Right cardiac atrium (tissue), 5 donors: ENCODE measurements at places on chromosomes 4 and X.

- DNase-seq = no peak
These were observed 72.1 kb downstream of the MAGEC1 start for GRCh38 chrX:141975839-141976238.

DNA sequence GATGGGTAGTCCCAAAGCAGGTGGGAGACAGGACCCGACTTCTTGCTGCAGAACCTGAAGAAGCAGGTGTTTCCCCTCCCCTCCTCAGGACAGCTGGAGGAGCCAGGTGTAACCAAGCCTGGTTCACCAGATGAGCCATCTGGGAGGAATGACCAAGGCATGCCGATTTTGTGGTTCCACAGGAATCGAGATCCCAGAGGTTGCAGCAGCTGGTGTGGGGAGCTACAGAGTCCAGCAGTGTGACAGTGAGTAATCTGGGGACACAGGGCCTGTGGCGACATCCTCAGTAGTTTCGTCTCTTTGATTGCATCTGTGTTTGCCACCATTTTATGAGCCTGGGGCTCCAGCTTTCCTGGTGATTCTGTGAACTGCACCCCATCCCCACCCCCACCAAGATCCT is 2.6 kb upstream of the NDP start:
- no peak for DNase-seq

DNA sequence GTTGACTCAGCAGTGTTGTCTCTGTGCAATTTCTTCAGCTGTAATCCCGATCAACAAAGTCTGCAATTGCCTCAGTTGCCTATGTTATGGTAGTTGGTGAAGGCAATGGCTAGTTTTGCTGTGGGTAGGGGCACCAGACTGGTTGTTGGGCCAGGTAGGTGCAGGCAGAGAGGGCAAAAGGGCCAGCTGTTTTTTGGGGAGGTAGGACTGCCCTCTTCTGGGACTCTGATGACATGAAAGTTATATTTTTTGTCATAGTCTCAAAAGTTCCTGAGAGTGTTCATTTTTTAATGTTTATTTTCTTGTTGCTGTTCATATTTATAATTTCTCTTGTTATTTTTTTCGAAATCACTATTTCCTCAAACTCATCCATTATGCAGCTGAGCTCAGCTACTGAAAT is 25.1 kb downstream of the DCAF12L2 start:
- DNase-seq = no peak

- no peak for DNase-seq
These were observed 180.2 kb downstream of the RBM46 start for GRCh38 chr4:154961263-154961662.

DNA sequence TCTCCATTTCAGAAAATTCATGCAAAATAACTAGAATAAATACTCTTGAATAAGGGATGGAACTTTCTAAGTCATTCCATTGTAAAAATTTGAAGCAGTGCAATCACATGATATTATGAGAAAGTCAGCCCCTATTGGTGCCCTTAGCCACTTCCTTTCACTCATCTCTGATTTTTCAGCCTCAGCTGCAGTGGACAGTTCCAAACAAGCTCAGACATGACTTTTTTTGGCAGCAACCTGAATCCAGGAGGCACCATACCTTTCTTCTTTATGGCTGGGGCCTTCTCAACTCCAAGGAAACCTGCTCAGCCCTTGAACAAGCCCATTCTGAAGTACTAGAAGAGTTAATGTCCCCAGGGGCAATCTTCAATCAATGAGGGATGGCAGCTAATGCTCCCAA is 40.5 kb downstream of the MAPK10 start:
- DNase-seq = no peak

DNA sequence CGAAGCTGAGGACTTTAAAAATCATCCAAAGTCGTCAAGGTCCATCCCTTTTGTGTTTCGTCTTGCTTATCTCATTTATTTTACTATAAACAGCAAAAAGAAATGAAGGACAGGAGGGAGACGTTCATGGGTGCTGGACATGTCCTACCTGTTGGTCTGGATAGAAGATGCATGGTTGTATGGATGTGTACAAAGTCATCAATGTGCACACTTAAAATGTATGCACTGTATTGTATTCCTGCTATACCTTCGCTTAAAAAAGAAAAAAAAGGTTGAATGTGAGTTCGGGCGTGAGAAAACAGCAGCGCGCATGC is 313 bp upstream of the BLOC1S4 start:
- no peak for DNase-seq

GRCh38 chr4:22014222-22014741 is 65.7 kb upstream of the KCNIP4 start:
- no peak for DNase-seq

DNA sequence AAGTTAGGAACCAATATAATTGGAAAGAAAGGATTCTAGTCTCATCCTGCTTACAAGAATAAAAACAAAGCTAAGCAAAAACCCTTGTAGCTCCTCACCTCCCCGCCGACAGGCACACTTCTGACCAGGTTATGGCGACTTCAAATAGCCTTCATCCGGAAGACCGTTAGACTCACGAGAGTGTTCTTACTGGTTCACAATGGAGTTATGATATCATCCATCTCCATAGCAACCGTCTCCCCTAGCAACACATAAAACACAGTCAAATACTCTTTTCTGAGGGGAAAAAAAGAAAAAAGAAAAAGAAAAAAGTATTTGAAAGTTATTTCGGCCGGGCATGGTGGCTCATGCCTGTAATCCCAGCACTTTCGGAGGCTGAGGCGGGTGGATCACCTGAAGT is at the start of gene IL13RA2:
Gene IL13RA2 (minus strand): TSS at position 162 of the 400 bp plus-strand sequence. CDS start 347 bp downstream, outside the sequence.
- DNase-seq = no peak

DNA sequence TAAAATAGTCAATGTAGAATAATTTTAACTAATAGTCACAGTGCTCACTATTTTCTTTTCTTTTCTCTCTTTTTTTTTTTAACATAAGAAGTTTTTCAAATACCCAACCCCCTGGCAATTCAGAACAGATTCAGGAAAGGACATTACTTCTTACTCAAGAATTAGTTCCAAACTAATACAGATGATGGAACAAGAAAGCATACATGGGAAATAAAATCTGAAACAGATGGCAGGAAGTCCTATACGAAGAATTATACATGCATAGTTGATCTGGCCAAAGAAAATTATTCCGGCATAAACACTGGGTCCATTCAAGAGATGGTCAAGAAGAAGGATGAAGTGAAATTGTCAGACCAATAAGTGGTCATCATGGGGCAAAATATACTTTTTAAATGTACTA is 614.4 kb upstream of the INTU start:
- no peak for DNase-seq

- no peak for DNase-seq
These were observed 43.3 kb upstream of the HAND2 start for GRCh38 chr4:173573286-173573685.

GRCh38 chrX:107894038-107894437 is 68.4 kb downstream of the MID2 start:
- DNase-seq = no peak

DNA sequence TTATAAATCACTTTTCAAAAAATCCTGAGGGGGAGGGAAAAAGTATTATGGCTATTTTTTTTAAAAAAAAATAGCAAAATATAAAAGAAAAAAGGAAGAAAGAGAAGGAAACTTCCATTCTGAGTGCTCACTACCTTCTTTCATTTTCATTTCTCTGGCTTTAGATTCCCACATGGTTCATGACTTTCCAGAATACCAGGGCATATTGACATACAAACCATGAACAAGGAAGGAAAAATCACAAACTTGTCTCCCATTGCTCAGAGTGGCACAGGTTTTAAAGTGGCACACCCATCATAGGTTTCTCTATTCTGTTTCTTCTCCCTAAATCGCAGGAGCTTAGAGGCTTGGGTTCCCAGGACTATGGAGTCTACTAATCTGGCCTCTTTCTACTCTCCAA is 136.3 kb upstream of the CXXC4 start:
- DNase-seq = no peak

DNA sequence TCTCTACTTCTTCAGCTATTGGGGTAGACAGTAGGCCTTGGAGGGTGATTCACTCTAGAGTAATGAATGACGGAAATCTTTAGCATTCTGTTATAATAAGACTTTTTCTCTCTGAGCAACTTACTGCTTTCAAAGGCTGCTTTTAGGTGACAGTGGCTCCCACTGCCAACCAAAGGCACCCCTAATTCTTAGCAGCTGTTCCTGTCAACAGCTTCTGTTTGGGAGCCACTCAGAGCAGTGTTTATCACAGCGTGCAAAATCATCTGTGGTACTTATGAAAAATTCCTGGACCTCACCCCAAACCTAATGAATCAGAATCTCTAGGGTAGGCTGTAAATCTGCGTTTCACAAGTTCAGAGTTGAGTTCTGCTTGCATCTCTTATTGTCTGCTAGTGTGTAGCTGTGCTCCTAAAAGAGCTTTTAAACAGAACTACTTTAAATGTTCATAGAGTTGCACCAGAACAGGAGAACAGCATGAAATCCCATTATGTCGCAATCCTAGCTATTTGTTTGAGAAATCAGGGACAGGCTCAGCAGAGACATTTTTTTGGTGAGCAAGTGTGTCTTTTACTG is 52.8 kb upstream of the POU4F2 start:
- DNase-seq = no peak

- DNase-seq = no peak
These were observed 2.4 kb upstream of the MORF4L2 start for GRCh38 chrX:103688946-103689345.

DNA sequence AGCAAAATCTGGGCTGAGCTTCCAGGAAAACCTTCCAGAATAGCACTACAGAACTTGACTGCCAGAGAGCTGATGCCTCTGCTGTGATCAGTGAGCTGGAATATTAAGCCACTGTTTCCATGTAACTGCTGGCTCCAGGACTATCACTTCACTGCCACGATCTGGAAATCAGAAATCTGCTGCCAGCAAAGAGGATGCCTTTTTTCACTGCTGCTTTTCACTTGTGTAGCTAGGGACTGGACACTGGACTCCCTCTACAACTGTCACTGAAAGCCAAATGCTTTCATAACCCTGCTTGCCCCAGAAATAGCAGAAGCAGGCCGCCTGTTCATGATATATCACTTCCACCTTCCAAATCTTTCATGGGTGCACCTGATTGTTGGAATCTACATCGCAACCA is 9.4 kb upstream of the AP1S2 start:
- DNase-seq = no peak

GRCh38 chr4:22720091-22720490 is 27.4 kb downstream of the GBA3 start:
- no peak for DNase-seq

DNA sequence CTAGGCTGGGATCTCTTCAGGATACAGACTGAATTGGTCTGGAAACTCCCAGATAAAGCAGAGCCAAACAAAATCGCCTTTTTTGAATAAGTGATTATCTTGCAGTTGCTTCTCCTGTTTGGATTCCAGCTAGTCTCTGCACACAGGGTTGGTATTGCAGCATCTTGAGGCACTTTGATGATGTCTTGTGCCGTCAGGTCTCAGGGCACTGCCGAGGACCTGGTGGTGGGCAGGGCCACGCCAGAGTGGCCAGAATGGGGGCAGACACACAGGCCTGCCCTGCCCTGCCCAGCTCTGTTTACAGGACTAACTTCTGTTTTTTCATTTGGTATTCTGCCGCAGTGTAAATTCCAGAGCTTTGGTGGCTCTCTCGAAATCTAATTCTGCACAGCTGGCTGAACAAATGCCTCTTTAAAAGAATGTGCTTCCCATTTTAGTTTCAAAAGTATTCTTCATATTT is 276.1 kb downstream of the NR3C2 start:
- peak; percentile 14 for DNase-seq

DNA sequence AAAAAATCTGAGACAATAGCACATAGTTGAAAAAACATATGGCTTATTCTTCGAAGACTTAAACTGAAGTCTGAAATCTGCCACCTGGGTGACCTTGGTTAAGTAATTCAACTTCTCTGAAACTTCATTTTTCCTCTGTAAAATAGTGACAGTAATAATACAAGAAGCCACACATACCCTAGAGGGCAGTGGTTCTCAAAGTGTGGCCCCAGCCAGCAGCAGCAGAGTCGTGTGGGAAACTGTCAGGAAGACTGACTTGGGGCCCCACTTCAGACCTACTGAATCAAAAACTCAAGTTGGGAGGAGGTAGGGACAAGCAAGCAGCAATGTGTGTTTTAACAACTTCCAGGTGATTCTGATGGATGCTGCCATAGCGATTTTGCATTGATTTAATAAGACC is 249.9 kb downstream of the HNRNPD start:
- DNase-seq = no peak

DNA sequence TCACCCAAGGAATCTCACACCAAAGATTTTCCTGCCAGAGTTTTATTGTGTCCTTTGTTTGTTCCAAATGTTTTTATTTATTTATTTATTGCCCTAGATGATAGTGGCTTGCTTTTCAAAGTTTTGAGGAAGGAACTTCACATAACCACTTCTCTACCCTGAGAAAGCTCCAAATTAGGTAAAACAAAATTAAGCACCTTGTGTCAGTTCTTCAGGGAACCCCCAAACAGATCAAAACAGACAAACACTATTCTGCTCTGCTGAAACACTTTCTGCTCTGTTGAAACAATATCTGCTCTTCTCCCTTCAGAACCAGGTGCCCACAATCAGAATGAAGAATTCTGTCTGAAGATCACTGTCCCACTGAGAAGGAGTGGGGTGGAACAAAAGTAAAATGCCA is 16.5 kb upstream of the CYBB start:
- no peak for DNase-seq

GRCh38 chr4:106247600-106247999 is 68.4 kb downstream of the TBCK start:
- DNase-seq = no peak

DNA sequence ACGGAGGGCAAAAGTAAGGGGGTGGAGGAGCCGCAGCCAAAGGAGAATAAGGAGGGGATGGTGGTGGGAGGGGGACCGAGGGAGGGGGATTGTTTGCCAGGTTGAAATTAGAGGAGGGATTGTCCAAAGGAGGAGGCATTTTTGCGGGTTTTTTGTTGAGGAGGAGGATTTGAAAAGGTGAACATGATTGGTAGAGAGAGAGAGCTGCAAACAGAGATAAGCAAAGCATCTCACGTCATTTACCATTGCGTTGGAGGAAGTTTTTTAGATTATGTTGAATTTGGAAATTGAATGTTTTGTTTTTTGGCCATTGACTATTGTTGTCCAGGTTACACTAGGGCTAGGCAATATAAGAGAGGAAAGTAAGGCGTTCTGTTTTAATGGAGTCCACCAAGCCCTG is 54.5 kb upstream of the ABCB7 start:
- no peak for DNase-seq

GRCh38 chr4:71025654-71026053 is 32.2 kb downstream of the DCK start:
- no peak for DNase-seq

- DNase-seq = no peak
These were observed 3.1 kb downstream of the ZGRF1 start for GRCh38 chr4:112633477-112634235.

GRCh38 chr4:52926196-52926974 is 64.3 kb downstream of the RASL11B start:
- DNase-seq = no peak

DNA sequence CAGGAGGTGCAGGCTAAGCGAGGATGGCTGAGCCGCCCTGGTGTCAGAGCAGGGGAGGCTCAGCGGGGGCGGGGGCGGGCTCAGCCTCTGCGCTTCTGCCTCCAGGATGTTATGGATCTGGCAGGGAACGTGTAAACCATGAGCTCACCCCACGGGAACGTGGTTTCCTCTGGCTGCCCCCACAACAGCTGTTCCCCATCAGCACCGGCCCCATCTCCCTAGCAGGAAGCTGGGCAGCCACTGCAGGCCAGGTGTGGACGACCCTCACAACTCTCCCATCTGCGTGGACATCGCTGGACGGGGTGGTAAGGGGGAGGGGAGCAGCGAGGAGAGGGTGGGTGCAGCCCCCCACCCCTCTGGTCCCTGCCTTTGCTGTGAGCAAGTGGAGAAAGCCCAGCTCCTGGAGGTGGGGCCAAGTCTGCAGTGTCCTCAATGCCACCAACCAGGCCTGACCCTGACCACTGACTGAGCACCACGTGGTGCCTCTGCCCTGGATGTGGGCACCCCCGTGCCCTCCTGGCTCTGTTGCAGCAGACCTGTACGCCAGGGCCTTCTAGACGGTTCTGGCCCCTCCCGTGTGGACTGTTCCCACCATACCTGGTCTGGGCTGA is 28.1 kb upstream of the SPON2 start:
- peak; percentile 85 for DNase-seq
